Lung microvascular endothelial cell (primary cell): ENCODE measurements at places on chromosomes 2 and 18.

- DNase-seq: no peak
These were observed 410.8 kb upstream of the TRIB2 start for GRCh38 chr2:12305931-12306330.

DNA sequence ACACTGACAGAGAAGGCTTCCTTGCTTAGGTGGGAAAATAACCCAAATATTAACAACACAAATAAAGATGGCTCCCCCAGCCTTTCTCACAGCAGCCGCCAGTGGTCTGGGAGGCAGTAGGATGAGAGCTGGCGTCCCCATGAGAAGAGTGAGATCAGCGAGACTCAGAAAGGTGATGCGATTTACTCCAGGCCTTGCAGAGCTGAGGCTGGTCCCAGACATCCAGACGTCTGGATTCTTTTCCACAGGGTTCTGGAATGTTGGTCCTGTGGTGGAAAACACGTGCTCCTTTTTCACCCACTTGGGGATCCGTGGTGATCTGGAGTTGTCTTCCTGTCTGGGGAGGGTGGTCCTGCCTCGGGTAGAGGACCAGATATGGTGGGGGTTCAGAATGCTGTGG is 190.6 kb downstream of the CTIF start:
- no peak for DNase-seq

- DNase-seq: no peak
These were observed 71.9 kb downstream of the TNFRSF11A start for GRCh38 chr18:62396967-62397366.

- no peak for DNase-seq
These were observed 285.4 kb downstream of the ZNF521 start for GRCh38 chr18:25066516-25066915.

DNA sequence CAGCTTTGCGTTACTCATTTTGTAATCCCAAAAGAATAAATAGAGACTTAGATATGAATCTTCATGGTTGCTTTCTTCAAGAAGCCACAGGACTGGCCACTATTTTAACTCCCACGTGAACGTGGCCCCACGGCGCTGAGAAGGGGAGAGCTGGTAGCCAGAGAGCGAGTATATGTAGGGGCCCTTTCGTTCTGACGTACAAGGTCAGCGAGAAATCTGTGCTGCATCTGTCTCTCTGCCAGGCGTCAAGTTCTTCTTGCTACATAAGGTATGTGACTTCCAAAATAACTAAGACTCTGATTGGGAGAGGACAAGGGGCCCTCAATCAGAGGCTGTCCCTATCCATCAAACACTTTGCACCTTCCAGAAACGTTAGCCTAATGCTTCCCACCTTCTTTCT is 149.2 kb downstream of the PLEKHA3 start:
- no peak for DNase-seq

- DNase-seq: no peak
These were observed 498.4 kb downstream of the DSC3 start for GRCh38 chr18:30544141-30544540.

DNA sequence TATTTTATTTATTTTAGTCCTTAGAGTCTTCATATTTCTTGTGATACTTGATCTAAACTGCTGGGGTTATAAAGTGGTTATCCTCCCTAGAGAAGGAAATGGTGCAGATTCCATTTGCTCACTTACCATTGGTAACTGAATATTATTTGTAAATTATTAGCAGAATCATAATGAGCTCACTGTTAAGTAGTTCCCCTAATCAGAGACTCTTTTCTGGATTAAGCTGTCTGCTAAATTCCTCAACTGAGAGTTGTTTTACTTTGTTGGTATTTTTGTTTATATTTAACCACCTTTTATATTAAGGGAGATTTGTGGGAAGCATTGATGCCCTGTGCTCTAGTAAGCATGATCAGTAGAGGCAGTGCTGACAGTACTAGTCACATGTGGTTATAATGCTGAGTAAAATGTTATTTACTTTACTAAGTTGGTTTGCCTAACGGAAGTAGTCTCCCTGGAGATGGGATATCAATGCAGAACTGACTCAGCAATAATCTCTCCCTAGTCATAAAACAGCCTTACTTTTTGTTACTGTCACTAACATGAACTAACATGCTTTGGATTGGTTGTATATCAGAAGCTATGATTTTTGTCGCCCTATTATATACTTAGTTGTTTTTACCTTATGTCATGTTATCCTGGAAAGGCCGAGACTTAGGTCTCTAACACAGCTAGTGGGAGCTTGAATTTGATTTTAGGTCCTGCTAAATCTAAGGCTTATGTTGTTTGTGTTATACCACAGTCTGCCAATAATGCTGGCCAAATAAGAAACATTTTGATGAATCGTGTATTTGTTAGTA is 166.7 kb downstream of the MCFD2 start:
- DNase-seq: peak; percentile 86

GRCh38 chr2:67339234-67339885 is 57.8 kb upstream of the ETAA1 start:
- DNase-seq: no peak

- DNase-seq: no peak
These were observed 9.0 kb upstream of the CTIF start for GRCh38 chr18:48529796-48530195.

DNA sequence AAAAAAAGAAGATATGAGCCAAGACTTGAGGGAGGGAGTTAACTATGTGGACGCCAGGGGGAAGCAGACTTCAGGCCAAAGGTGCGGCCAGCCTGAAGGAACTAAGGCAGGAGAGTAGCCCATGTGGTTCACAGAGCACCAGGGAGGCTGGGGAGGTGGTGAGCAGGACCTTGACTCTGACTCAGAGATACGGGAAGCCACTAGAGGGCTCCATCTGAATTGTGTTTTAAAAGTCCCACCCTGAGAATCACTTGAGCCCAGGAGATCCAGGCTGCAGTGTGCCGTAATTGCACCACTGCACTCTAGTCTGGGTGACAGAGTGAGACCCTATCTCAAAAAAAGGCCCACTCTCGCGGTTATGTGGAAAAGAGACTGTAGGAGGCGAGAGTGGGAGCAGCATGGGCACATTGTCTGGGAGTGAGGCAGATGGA is 12.3 kb downstream of the CEP192 start:
- DNase-seq: peak; percentile 61

DNA sequence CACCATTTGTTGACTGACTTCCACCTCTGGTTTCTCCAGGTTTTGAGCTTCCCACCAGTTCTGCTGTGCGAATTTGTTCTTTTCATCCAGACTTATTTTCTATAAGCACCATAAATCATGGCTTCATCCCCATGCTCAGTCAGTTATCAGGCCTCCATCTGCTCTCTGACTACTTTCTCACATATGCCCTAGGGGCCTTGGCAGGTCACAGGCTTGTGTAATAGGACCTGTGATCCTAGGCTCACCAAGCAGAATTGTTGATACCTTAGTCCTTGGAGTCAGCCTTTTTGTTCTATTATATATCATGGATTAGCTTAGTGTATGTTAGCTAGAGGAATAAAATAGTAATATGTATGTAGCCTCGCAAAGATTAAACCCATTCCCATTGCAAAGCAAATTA is 284.2 kb upstream of the TANK start:
- no peak for DNase-seq

DNA sequence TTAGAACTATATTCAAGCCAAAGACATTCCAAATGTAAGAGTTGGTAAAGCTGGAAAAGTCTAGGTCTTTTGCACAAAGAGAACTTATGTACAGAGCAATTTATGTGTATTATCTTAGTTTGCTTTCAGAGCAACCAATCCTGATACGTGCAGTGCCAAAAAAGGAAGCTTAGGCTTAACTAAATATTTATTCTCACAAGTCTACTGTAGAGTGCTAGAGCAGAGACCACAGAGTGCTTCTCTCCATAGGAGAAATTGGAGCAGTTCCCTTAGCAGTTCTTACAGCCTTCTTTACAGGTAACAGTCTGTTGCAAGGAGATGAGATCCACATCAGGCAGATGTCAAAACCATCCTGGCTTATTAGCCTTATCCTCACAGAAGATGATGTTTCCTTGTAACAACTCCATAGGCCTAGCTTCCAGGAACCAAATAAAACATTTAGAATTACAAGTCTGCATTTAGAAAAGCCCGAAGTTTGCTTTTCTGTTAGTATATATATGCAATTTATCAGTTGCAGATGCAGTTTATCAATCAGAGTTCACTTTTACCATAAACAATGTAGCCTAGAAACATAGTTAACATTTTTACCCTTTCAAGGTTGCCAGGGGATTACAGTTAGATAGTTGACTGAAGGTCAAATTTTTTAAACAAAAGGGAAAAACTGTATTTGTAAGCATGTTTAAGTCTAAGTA is 250.6 kb upstream of the KCNJ3 start:
- DNase-seq: no peak

- DNase-seq: peak; percentile 86
These were observed 980 bp upstream of the SPTBN1 start for GRCh38 chr2:54455131-54455562.

GRCh38 chr2:180449171-180449915 is 442.2 kb upstream of the CWC22 start:
- DNase-seq: no peak

DNA sequence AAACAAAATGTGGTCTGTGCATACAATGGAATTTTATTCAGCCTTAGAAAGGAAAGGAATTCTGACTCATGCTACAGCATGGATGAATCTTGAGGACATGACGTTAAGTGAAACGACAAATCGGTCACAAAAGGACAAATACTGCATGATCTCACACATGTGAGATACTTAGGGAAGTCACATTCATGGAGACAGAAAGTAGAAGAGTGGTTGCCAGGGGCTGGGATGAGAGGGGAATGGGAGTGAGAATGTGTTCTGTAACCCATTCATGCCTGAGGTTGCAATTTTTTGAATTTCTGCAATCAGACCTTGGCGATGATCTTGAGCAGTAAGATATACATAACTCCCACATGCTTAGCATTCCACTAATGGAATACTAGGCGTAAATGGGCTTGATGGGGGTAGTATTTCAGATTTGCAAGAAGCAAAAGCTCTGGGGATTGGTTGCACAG is 22.0 kb downstream of the FHL2 start:
- peak; percentile 92 for DNase-seq

- DNase-seq: no peak
These were observed 68.6 kb downstream of the CIB4 start for GRCh38 chr2:26572591-26572990.

- peak; percentile 68 for DNase-seq
These were observed 1.0 kb upstream of the ZNF532 start for GRCh38 chr18:58863539-58864145.

- peak; percentile 94 for DNase-seq
These were observed 3.4 kb upstream of the DUSP2 start for GRCh38 chr2:96148410-96149217.

DNA sequence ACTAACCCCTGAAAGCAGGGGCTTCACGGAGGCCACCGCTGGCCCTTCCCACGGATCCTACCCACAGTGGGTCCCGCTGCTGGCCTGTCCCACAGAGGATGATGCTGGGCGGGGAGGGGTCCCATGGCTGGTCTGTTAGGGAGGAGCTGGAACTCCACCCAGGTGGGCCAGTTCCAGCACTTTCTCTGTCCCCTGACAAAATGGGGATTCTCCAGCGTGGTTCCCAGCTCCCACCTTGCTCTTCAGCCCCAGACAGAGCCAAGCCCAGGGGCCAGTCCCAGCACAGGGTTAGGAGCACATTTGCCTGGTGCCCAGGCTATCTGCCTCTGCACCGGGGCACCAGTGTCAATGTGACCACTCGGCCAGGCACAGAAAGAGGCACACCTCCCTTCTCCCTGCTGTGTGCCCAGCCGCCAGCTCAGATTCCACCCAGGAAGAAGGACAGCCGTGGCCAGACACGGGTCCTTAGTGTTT is 50.0 kb downstream of the ANKMY1 start:
- no peak for DNase-seq

- no peak for DNase-seq
These were observed 133.6 kb downstream of the ALK start for GRCh38 chr2:29787473-29788465.

GRCh38 chr2:69791045-69791444 is 38.4 kb upstream of the GMCL1 start:
- DNase-seq: no peak

GRCh38 chr18:67265464-67266245 is 250.9 kb downstream of the DSEL start:
- DNase-seq: peak; percentile 60

DNA sequence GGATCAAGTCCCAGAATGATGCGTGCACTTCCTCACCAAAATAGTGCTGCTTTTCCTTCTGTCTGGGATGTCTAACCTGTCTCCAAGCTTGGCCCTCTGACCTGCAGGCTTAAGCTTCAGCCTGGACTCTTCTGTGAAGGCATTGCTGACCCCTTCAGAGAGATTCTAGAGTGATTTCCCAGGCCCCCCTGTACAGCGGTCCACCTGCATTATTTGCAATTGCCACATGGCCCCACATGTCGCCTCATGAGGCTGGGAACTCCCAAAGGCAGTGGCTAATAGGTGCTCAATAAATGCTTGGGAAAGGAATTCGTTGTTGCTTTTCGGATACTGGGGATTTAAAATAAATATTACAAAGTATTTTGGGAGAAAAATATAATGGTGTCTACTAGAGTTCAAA is 32.3 kb upstream of the MEP1B start:
- no peak for DNase-seq

GRCh38 chr2:1405967-1406366 is 7.3 kb upstream of the TPO start:
- DNase-seq: no peak

DNA sequence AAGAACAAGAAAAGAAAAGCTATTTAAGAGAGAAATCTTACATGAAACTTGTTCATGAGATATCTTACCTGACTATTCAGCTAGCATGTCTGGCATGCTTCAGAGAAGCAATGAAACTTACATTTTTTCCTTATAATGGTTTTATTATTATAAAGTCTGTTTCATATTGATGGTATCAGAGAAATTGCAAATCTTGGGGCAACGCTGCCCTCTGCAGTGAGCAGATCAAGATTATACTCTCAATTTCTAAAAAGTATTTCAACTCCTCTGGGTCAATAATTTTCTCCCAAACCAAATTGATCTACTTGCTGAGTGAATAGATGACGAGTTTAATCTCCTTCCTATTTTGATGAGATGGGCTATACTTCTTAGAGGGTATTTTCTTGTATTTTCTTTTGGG is 235.6 kb downstream of the NUP35 start:
- peak; percentile 17 for DNase-seq

DNA sequence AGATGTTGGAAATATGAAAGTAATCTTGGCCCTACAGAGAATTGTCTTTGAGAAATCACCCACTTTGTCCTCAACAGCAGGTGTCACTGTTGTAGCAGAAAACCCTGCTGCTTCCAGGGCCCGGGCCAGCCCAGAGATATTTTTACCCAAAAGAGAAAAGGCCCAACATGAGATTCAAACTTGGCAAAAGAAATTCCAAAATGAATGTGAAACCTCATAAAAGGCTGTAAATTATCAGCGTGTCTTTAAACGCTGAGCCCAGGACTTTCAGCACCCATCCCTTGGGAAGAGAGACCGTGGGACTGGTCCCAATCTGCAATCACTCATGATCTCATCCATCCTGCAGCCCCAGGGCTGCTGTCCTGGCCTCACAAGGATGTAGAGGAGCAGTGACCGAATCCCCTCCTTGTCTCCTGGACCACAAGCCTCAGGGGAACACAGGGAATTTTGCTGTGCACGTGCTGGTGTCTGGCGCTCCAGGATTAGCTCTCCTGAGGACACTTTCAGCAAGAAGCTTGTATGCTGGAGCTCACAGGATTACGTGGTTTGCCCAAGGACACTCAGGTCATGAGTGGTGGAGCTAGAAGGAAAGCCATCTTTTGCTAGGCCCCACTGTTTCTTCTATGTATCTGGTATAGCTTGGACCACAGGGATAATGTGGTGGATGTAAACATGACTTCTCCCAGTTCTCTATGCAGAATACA is 202.1 kb downstream of the RNF144A start:
- peak; percentile 9 for DNase-seq
